Sigmoid colon (tissue), 7 donors: ENCODE measurements at places on chromosomes 3 and 15.

- DNase-seq: no peak
Observed at GRCh38 chr15:85312486-85312885, 67.9 kb upstream of the AKAP13 start.

GRCh38 chr15:89576417-89576773 lies 1.1 kb downstream of the TICRR start:
- DNase-seq: no peak

DNA sequence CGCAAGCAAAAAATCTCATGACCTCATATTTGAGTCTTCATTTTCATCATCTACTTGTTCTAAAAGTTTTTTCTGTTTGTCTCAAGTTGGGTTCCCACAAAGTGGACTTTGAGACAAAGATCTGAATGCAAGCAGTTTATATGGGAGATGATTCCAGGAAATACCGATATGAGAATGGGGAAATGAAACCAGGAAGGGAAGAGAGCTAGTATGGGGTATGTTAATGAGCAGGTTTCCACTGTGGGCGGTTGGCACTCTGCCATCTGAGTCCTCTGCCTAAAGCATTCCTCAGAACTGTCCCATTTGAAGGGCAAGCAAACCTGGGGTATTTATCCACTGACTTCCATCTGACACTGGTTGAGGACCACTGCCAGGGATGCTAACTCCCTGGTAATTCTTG lies 8.8 kb downstream of the ADPRH start:
- peak; percentile 78 for DNase-seq

- DNase-seq: no peak
Observed at GRCh38 chr3:71089271-71089847, 494.2 kb downstream of the FOXP1 start.

- DNase-seq: no peak
Observed at GRCh38 chr3:15064299-15064834, 748 bp downstream of the MRPS25 start.

GRCh38 chr3:63251499-63251898 lies 26.6 kb upstream of the SYNPR start:
- DNase-seq: no peak
